ENCODE measurements at places on chromosomes 12 and 14.

DNA sequence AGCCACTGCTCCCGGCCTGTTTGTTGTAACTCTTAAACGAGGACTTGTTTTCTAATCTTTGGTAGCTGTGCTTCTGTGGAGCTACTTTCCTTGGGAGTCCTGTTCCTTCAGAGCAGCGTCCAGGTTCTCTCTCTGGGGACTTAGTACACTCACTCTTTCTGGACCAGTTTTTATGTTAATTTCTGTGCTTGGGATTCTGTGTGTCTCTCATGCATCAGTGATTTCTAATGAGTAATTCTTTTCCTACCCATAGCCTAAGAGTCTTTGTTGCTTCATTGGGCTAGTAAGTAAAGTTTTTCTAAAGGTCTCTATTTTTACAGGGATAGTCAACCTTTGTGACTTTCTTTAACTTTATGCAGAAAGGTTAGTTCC, 289.3 kb downstream of the FBXL14 start:
- DNase-seq = no peak

DNA sequence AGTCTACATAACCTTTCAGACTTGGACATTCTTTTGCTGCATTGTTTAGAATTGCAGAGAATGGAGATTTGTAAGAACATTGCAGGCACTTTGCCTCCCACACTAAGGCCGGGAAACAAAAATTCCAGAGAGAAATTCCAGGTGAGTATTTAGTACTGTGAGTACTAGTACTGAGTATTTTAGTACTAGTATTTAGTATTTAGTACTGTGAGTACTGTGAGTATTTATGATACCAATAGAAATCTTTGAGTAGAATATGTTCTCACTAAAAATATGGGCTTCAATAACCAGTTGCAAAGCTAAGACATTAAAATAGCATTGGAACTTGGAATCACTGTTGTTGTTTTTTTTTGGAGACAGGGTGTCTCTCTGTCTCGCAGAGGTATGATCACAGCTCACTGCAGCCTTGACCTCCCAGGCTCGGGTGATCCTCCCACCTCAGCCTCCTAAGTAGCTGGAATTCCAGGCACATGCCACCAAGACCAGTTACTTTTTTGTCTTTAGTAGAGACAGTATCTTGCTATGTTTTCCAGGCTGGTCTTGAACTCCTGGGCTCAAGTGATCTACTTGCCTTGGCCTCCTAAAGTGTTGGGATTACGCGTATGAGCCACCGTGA, 5.3 kb upstream of the HAUS4 start:
- no peak for DNase-seq

GRCh38 chr12:1595026-1595561, 713 bp upstream of the FBXL14 start:
- no peak for DNase-seq

GRCh38 chr14:65421201-65421981, 8.9 kb downstream of the FUT8 start:
- no peak for DNase-seq

- DNase-seq = no peak
Observed at GRCh38 chr14:37417833-37418232, 177.2 kb downstream of the FOXA1 start.

- DNase-seq = no peak
Observed at GRCh38 chr14:55071870-55072640, 20.6 kb downstream of the MAPK1IP1L start.

DNA sequence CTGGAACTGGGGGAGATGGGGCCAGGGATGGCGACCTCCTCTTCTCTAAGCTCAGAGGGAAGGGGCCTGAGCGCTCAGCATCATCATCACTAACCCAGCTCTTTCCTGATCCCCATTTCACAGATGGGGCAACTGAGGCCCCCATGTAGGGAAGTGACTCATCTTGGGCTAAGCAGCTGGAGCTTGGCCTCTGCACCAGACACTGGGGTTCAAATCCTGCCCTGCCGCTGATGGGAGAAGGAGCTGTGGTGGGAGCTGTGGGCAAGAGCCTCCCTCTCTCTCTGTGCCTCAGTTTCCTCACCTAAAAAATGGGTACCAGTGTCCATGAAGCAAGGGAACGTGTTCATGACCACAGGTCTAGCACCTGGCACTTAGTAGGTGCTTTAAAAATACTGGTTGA, 2.6 kb upstream of the TRPV4 start:
- DNase-seq = no peak

GRCh38 chr14:78992867-78993266, 822.7 kb downstream of the NRXN3 start:
- no peak for DNase-seq

- no peak for DNase-seq
Observed at GRCh38 chr14:99968191-99968920, 96.9 kb upstream of the EVL start.

GRCh38 chr12:120261951-120262851, 3.3 kb downstream of the PXN start:
- no peak for DNase-seq

- DNase-seq = no peak
Observed at GRCh38 chr14:80055226-80055625, 156.1 kb downstream of the DIO2 start.

- no peak for DNase-seq
Observed at GRCh38 chr14:99860219-99860618, 67.0 kb downstream of the EML1 start.

DNA sequence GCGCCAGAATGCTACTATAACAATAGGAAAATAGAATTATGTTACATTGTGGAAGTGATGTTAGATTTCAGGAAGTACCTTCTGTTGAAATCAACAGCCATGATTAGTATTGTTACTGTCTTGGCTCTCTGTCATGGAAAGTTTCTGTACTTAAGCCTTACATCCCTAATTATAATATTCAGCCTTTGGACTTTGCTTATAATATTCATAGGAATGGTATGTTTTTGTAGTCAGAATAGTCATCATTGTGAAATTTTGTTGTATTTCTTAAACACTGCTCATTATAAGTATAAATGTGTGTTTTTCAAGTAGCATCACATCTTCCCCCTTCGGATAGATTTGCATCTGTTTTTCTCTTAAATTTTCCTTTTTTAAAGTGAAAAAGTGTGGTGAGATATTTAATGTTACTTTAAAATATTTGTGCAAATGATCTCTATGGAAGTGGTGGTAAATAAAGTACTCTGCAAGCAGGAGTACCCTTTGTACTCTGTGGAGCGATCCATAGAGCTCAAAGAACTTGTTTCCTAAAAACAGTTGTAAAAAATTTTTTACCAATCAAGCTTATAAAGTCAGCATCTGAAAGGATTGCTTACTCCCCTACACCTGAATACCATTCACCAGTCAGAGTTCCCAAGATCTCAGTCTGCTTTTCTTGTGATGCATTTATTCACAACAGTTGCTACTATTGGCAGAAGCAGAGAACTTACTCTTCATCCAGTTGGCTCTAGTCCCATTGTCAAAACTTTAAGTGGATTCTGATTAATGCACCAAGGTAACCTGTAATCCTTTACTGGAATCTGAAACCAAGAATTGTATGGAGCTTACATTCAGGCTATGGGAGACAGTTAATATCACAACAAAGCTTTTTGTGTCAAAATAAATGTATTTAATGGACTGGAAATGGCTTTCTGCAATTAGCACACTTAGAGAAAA, 87.8 kb downstream of the RIC8B start:
- DNase-seq = no peak

DNA sequence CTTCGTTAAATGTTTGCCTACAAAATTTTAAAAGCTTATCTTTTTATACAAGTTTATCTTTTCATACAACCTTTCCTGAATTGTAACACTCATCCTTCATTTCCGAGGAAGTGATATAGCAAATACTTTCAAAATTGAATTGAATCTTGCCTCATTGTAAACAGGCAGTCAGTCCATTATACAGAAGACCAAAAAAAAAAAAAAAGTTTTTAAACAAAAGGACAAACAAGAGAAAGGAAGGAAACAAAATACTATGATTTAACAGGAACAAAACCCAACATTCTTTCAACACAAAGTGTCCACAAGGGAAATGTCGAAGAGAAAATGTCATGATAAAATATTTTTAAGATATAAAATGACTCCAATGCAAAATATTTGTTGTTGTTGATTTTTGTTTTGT, 8.5 kb downstream of the ATF7 start:
- no peak for DNase-seq

- DNase-seq = no peak
Observed at GRCh38 chr12:124301084-124301654, 6.3 kb downstream of the RFLNA start.

- no peak for DNase-seq
Observed at GRCh38 chr12:3455312-3455711, 35.7 kb upstream of the PRMT8 start.

DNA sequence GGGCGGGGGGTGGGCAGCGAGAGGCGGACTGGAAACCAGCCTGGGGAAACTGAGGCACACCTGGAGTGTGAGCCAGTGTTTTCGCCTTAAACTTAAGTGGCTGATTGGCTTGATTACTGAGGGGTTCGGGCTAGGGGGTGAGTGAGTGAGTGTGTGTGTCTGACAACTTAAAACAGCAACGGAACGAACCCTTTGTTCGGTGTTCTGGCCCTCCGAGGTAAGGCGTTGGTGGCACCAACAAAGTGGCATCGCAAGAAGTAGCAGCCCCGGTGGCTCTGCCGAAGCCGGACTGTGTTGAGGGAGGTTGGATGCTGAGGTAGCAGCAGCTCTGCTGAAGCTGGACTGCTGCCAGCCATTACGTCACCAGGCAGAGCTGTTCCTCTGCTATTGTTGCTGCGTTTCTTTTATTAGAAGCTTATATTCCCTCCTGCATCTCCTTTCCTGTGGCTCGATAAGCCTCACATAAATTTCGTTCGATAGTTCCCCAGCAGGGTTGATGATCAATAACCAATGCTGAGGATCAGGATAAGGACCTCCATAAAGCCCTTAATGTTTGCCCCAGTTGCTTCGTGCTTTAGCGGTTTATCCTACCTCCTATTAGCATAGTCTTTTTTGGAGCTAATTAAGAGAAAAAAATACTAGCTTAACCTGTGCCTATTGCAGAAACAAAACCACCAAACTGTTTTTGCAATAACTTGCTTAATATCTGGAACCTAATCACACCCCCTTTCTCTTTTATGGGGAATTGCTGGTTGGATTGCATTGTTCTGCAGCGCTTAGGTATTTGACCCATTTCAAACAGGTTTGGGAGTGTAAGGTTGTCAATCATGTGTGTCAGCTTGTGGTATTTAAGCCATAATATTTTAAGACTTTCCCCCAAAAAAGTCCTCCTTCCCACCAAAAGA, 1.3 kb downstream of the GPR137C start:
- DNase-seq = peak; percentile 59

GRCh38 chr12:131583090-131583712, 127.7 kb upstream of the SFSWAP start:
- no peak for DNase-seq

Measured in stimulated activated CD8-positive, alpha-beta memory T cell treated with anti-CD3 and anti-CD28 coated beads, Interleukin-4, amount 100 ng/mL, for 1 hour (primary cell).